Uterus (tissue), 4 donors: ENCODE measurements at places on chromosomes 7 and 10. TPM values are rescaled to one million over a fixed set of nuclear protein-coding genes. Genes with fewer than 3 reads are reported as not detected.

DNA sequence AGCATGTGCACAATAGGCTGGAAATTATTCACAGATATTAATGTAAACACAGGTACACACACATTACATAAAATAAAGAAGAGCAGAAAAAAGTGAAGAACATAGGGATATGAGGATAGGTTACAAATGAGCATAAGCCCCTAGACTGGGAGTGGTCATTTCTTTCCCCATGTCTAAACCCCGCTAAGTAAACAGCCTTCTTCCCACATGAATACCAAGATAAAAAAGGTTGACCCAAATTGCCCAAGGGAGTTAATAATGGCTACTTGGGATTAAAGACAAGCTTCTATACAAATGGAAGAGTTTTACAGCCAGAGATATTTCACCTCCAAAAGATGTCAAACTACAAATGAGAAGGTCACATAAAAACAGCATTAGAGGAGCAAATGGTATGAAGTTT, 527.1 kb upstream of the CELF2 start:
- no peak for DNase-seq

The HOXA13 gene
- 27.5 TPM for total RNA-seq

DNA sequence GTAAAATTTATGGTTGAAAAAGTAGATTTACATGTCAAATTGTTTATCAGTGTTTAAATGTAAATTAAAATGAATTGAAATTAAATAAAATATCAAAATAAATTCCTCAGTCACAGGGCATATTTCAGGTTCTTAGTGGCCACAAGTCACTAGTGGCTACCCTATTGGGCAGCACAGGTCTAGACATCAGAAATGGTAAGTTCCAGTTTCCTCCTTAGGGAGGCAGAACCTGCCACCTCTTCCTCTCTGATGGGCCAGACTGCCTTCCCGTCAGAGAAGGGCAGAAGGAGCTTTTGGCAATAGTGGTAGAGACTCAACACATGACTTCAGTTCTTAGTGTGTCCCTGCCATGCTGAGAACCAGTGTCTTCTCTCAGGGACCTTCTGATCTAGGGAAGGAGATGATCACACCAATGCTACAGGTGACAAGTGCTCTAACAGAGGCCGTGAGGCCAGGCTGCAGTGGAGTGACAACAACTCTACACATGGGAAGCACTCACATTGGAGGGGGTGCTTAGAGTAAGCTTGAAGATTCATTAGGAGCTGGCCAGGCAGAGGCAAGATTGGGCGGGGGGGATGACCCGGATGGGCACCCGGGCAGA, 14.4 kb upstream of the PCBD1 start:
- no peak for DNase-seq

The PDSS1 gene
- total RNA-seq, result 3.6 TPM

The CXCL12 gene
- total RNA-seq, result 146 TPM

The GRM8 gene
- total RNA-seq, result not detected

The HTR5A gene
- total RNA-seq, result not detected

The HEPACAM2 gene
- total RNA-seq, result not detected

DNA sequence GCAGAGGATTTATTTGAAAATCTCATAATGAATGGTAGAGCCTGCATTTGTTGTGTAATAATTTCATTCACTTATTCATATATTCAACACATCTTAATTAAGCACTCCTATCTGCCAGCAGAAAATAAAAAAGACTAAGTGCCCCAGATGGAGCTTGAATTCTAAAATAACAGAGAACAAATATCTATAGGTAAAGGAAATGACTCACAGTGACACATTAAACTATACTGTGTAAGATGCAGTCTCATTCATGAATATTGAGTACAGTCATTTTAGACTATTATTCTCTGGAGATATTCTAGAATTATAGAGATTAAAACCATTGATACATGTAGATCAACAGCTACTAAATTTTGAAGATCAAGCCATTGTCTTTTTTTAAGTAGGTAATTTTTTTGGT, 72.1 kb downstream of the PTPRZ1 start:
- DNase-seq, result no peak

DNA sequence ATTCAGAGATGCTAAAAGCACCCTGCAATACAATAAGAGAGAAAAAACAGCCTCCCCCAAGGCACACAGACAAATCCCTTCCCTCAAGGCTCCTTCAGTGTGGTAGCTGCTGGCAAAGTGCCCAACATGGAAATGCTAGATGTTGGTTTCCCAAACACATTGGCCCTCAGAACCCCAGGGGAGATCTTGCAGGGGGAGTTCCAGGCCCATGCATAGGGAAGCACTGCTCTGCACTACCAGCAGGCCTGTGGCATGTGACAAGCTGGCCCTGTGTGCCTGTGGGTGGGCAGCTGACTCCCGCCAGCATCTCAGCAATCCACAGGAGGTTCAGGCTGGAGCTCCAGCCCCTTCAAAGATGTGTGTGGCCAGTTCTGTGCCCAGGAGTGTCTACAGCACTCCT, 16.8 kb upstream of the CSGALNACT2 start:
- no peak for DNase-seq

- DNase-seq, result no peak
Measured at GRCh38 chr7:29080803-29081202, 65.5 kb downstream of the CPVL start.

- no peak for DNase-seq
Measured at GRCh38 chr10:112490545-112490944, 43.5 kb downstream of the VTI1A start.

The ELAPOR2 gene
- 6.7 TPM for total RNA-seq

GRCh38 chr10:93266858-93267257, 193.2 kb downstream of the CYP26A1 start:
- no peak for DNase-seq

DNA sequence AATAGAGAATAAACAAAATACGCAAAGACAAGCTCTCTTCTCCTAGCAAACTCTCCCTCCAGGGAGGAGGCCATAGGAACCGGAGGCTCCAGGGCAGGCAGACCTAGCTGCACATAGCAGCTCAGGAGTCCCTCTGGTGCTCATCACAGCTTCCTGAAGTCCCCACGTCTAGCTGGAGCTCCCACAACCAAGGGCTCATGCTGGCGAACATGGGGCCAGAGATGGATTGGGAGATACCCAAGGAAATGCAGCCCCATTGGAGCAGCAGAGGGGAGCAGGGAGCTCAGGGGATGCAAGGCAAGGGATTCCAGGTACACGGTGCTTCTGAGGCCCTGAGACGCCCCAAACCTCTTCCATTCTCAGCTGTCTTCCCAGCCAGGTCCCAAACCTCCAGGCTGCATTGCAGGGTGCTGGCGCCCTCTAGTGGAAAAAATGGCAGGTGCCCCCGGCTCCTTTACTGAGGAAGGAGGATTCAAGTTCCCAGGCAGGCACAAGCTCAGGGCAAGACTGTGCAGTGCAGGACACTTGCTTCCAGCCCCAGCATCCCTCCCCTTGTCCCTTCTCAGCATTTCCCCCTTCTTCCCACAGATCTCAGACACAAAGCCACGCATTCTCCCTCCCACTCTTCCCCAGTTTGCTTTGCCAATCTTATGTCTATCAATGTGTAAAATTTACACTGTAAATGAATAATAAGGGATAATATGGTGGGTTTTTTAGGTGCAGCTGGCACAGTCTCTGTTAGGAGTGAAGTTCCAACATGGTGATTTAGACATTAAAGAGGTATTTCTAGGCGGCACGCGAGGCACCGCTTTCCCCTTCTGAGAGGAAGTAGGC, 46.2 kb downstream of the GPAM start:
- DNase-seq, result peak; percentile 69

DNA sequence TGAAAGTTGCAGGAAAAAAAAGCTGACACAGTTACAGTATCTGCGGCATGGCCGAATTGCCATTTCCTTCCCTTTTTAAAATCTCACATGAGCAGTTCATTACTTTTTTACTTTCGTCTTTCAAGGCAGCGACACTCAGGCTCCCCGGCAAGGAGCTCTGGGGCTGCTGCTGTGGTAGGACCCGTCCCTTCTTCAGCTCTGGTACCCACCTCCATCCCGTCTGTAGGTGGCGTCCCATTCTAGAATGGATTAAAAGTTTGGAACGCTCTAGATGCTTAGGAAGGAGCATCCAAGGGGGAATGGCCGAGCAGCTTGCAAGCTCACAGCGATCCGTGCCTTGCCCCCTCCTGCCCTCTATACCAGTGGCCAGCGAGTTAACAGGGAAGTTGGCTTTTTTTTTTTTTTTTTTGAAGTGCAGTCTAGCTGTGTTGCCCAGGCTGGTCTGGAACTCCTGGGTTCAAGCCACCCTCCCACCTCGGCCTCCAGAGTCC, 22.8 kb upstream of the TTYH3 start:
- DNase-seq, result no peak

The ENO4 gene
- 2.2 TPM for total RNA-seq

The ITPRID1 gene
- total RNA-seq, result not detected

- no peak for DNase-seq
Measured at GRCh38 chr7:145350334-145350733, 514.5 kb upstream of the TPK1 start.

The NFE2L3 gene
- 6.2 TPM for total RNA-seq

GRCh38 chr7:50762337-50762736, 20.4 kb downstream of the GRB10 start:
- no peak for DNase-seq

- no peak for DNase-seq
Measured at GRCh38 chr7:37558320-37559096, 109.8 kb upstream of the ELMO1 start.

DNA sequence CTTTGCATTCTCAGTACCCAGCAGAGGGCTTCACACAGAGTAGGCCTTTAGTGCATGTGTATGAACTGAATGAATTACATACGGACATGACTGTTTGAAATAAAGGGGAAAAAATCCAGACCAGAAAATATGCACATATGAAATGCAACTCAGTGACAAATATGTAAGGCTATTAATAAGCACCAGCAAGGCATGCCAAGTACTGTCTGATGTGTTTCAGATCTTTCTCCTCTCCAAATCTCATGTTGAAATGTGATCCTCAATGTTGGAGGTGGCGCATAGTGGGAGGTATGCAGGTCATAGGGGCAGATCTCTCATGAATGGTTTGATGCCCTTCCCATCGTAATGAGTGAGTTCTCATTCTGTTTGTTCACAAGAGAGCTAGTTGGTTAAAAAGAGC, 87.3 kb upstream of the TOMM7 start:
- no peak for DNase-seq

The HABP2 gene
- not detected for total RNA-seq

DNA sequence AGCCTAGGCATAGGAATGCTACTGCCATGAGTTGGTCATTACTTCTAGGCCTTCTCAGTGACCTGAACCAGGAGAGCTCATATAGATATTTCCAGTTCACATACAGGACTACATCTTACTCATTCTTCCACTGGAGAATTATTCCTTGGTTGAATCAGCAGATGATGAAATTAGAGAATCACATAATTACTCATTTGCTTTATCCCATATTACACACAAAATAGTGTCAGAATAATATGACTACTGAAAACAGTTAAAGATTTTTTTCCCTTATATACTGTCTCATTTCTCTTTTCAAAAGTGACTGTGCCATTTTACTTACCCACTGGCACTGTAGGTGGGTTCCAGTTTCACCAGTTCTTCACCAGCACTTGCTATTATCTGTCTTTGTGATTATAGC, 18.5 kb downstream of the BMS1 start:
- DNase-seq, result no peak

The NRG3 gene
- 0.27 TPM for total RNA-seq

DNA sequence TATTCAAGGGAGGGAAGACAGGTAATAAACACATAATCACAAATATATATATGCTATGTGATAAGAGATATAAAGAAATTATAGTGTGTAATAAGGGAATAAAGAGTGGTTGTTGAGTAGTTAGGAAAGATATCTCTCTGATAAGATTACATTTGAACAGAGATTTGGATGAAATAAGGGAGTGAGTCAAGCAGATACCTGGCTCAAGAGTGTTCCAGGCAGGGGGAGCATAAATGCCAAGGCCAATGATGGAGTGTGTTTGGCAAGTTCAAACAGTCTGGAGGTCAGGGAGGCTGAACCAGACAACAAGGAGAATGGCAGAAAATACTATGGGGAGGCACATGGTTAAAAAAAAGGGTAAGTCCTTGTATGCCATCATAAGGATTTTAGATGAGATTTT, 4.8 kb upstream of the GNAI1 start:
- DNase-seq, result no peak

DNA sequence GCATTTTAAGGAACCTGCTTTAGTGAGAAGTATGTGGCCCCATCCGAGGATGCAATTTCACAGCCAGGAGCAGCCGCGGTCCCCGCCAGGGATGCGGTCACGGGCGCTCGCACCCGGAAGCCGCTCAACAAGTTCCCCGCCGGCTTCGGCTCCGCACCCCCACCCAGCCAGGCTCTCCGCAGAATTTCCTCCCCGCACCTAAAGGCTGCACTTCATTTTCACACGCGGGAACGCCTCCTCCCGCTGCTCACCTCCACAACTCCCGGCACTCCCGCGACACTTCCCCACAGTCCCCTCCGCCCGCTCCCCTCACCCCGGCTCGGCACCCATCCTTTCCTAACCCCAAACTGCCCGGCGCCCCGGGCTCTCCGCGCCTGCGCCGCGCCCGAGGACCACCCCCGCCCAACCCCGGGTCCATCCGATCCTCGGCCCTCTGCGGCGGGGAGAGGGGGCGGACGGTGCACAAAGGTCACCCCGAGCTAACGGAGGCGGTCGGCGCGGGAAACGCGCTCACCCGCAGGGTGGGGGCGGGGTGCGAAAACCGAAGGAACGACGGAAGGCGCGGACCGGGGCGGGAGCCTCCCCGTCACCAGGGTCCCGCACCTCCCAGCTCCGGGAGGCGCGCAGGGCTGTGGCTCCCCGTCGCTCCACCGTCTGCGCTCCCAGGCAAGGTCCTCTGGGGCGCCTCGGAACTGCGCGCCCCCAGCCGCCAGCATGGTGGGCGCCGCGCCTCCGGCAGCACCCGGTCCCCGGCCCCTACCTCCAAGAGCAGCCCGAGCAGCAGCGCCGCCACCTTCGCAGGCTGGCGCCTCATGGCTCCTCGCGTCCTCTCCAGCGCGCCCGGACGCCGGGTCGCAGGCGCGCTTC, 558 bp downstream of the VOPP1 start:
- DNase-seq, result peak; percentile 41

DNA sequence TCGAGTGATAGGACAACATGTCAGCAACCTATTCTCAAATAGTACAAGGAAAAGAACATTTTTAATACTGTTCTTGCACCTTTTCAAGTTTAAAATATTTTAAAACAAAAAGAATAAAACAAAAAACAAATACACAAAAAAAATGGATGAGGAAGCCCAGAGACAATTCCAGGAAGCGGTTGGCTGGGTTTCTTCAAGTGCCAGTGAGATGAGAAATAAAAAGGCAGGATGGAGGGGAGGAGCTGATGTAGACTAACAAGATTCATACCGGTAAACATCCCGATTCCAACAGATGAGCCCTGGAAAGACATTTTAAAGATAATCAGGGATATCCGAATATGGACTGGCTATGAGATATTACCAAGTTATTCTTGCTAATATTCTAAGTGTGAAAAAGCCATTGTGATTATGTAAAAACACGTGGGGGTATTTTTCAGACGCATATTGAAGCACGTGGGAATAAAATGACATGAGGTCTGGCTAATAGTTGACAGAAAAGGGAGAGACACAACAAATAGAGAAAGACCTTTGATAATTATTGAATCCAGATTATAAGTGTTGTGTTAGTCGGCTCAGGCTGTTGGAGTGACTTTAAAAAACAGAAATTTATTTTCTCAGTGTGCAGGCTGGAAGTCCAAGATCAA, 101.3 kb upstream of the LRRC4 start:
- no peak for DNase-seq

GRCh38 chr10:121687095-121687813, 89.0 kb upstream of the FGFR2 start:
- no peak for DNase-seq
